ENCODE measurements at places on chromosomes 3 and 15.

- no peak for DNase-seq
Observed at GRCh38 chr3:172787746-172788145, 37.2 kb downstream of the ECT2 start.

GRCh38 chr3:172746475-172746874, 4.1 kb upstream of the ECT2 start:
- no peak for DNase-seq

GRCh38 chr15:46365572-46365971, 730.7 kb downstream of the SQOR start:
- no peak for DNase-seq

- DNase-seq = no peak
Observed at GRCh38 chr3:69118555-69118954, 3.8 kb downstream of the LMOD3 start.

- no peak for DNase-seq
Observed at GRCh38 chr3:40427045-40427669, 30.0 kb upstream of the RPL14 start.

- DNase-seq = no peak
Observed at GRCh38 chr3:42213417-42213816, 52.6 kb downstream of the CCK start.

GRCh38 chr15:67305506-67305905, 50.9 kb downstream of the IQCH start:
- DNase-seq = no peak

DNA sequence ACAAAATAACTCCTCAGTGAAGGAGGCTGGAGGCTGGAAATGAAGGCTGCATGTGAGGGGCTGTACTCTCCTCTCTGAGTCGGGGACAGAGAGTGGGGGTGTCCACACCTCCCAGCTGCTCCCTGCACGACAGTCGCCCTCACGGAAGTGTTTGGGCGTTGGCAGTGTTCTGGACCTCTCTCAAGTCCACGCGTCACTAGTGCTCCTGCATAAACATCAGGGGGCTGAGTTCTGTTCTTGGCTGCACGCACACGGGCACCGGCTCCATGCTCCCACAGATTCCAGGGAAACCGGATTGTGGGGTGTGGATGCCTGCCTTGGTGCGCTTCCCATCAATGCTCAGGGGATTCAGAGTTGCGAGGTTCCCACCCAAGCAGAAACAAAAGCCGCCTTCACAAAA, 7.4 kb downstream of the RASGRF1 start:
- DNase-seq = no peak

DNA sequence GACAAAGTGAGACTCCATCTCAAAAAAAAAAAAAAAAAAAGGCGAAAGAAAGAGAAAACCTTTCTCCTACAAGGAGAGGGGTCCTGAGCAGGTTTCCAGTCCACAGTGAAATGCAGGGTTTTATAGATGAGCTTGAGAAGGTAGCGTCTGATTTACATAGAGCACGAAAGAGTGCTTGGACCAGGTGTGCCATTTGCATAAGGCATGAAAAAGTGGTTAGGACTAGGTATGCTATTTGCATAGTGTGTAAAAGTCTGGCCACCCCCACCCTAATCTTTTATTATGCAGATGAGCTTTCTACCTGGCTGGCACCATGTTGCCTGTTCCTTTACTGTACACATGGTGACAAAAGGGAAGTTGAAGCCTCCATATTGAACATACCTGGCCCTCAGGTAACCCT, 13.6 kb upstream of the RNU6-1 start:
- no peak for DNase-seq

- no peak for DNase-seq
Observed at GRCh38 chr3:186920301-186920700, 10.0 kb upstream of the ST6GAL1 start.

- DNase-seq = no peak
Observed at GRCh38 chr3:129386984-129387383, 41.5 kb downstream of the EFCAB12 start.

GRCh38 chr15:74311734-74312444, 55.6 kb downstream of the CYP11A1 start:
- no peak for DNase-seq

DNA sequence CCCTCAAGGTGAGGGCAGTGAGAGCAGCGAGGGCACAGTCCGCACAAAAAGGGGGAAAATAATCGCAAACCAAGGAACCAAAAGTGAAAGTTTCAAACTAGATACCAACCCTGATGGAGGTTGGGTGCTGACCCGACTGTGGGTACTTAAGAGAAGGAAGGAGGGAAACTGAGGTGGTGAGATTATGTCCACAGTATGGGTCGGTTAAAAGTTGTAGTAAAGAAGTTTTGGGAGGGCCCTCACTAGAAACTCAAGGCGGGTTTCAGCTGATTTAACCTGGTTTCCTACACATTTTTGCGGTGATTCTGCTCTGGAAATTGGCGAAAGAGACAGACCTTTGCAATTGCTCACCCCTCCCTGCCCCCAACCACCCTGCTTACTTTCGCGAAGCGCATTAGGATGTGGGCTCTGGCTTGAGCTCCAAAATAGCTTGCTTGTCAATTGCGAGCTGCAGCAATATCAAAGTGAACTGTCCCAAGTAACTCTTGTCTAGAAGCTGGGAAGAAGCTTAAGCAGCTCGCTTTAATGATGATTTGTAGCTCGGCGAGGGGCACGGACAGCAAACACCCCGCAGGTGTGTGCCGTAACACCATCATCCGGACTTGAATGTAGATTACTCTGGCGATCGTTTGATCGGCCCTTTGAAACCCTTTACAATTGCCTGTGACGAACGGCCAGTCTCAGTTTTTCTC, 15.8 kb downstream of the SOX2 start:
- DNase-seq = no peak

DNA sequence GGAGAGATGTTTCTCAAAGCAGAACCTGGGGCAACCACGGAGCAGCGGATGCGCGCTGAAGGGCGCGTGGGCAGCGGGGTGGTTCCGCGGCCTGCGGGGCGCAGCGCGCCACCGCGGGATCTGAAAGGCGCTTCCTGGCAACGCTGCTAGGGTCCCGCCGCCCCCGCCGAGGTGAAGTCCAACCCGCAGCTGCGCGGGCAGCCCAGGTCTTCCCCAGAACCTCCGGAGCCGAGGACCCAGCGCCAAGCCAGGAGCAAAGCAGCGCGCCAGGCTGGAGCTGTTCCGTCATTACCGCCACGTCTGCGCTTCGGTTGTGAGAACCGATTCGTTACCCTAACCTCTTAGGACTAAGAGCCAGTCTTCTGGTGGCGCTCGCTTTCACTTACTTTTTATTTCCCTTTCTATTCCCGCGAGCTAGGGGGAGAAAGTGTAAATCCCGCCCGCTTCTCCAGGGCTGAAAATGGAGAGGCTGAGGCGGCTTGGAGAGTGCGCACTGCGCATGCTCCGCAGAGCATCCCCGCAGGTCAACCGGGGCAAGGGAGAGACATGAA, 3.2 kb upstream of the GABRG3 start:
- no peak for DNase-seq

GRCh38 chr3:37653466-37653865, 208.2 kb upstream of the CTDSPL start:
- no peak for DNase-seq

DNA sequence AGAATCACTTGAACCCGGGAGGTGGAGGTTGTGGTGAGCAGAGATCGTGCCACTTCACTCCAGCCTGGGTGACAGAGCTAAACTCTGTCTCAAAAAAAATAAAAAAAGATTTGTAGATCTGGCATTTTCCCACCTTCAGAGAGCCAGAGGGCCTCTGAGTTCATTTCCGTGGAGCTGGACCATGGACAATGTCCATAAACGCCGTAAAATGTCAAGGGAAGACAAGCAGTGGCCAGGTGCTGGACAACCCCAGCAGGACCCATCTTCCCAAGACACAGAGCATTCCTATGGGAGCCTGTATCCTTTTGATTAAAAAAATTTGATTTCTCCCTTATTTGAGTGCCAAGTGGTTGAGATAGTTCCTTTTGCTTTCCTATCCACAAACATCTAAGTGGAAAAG, 67.4 kb upstream of the NR2E3 start:
- no peak for DNase-seq

- DNase-seq = no peak
Observed at GRCh38 chr15:42915654-42916315, 4.8 kb downstream of the TTBK2 start.

DNA sequence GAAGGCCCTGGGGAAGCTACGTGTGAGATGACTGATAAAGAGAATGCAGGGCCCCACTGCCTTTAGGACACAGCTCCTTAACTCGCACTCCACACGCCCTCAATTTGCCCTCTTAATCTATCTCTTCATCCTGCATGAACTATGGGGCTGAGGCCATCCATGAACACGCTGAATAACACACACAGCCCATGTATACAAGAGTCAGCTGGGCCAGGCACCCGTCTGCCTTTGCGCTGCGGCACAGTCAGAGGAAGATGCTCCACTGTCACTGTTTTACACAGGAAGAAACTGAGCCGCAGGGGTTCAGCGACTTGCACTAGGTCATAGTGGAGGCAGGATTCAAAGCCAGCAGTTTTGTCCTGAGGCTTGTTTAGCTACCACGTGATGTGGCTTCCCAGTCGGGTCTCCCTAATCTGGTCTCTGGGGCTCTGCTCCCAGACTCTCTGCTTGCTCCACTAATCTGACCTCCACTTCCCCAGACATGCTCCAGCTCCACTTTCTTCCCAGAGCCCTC, 43.9 kb downstream of the TLE3 start:
- DNase-seq = no peak

DNA sequence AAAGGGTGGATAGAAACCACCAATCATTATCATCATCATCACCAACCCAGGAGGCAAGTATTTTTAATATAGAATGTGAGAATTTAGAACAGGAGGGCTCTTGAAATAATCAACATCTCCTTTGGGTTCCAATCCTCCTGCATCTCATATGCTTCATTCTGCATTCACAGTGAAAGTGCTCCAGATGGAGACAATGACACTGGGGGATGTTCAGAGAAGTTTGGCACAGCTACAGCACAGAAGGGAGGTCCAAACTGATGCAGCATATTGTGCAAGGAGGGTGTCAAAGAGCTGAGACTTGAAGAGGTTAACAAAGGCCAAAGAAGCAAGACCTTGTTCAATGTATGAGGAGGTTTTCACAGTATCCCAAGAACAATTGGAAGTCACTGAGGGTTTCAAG, 767.1 kb downstream of the NTRK3 start:
- DNase-seq = no peak

- no peak for DNase-seq
Observed at GRCh38 chr3:142884531-142884930, 4.4 kb downstream of the PCOLCE2 start.

DNA sequence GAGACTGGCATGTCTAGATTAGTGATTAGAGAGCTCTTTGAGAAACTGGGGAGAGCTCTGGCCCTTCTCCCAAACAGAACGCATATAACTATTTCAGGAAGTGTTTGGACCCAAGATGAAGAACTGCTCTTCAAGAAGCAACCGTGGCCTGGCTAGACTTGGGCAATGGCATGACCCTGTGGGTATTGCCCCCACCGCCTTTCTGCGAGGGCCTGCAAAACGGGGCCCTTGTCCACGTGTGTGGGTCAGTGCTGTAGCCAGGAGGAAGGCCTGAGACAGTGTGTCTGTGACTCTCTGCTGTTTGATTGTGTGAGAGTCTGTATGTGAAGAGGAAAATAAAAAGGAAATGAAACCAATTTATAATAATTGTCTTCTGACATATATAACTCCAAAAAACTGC, 42.5 kb downstream of the EEFSEC start:
- no peak for DNase-seq

DNA sequence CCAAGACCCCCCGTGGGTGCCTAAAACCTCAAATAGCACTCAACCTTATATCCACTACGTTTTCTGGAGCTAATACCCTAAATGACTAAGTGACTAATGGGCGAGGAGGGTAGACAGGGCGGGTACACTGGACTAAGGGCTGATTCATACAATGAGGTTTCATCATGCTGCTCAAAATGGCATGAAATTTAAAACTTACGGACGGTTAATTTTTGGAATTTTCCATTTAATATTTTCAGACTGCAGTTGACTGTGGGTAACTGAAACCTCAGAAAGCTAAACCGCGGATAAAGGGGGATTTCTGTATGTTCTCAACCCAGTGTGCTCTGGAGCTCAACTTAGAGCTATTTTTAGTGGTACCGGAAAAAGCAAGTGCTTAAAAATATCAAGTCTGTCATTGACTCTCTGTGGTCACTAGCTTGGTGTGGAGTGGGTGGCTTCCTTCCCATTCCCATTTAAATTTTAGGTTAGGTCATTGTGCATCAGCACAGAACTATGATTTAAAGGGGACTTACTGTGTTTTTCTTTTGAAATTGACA, 72.9 kb downstream of the LRRC28 start:
- DNase-seq = peak; percentile 20

GRCh38 chr3:189799366-189799765, 168.2 kb downstream of the TP63 start:
- DNase-seq = no peak

DNA sequence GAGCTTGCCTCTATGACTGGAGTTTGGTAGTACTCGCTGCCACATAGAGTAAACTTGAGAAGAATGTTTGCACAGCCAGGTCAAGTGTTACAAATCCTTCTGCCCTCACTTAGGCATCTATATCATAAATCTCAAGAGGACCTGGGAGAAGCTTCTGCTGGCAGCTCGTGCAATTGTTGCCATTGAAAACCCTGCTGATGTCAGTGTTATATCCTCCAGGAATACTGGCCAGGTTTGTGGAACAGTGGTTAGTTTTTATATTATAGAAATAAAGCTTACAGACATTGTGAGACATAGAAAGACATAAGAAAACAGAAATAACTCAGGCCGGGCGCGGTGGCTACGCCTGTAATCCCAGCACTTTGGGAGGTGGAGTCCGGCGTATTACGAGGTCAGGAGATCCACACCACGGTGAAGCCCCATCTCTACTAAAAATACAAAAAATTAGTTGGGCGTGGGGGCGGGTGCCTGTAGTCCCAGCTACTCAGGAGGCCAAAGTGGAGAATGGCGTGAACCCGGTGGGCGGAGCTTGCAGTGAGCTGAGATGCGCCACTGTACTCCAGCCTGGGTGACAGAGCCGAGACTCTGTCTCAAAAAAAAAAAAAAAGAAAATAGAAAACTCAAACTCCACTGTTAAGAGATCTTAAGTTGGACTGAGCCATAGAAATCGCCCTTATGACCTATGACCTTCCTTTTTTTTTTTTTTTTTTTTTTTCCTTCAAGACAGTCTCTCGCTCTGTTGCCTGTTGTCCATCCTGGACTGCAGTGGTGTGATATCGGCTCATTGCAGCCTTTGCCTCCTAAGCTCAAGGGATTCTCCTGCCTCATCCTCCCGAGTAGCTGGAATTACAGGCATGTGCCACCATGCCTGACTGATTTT, 2.2 kb downstream of the RPSA start:
- no peak for DNase-seq

GRCh38 chr3:197701841-197702240, 34.9 kb downstream of the RUBCN start:
- no peak for DNase-seq

GRCh38 chr3:41111011-41111410, 88.3 kb upstream of the CTNNB1 start:
- no peak for DNase-seq

- DNase-seq = no peak
Observed at GRCh38 chr3:146577662-146578061, 27.5 kb downstream of the PLSCR5 start.

Data from stimulated activated CD8-positive, alpha-beta memory T cell treated with anti-CD3 and anti-CD28 coated beads, Interleukin-15, amount 100 ng/mL, for 48 hours (primary cell).